ENCODE measurements at places on chromosomes 12 and 14.

DNA sequence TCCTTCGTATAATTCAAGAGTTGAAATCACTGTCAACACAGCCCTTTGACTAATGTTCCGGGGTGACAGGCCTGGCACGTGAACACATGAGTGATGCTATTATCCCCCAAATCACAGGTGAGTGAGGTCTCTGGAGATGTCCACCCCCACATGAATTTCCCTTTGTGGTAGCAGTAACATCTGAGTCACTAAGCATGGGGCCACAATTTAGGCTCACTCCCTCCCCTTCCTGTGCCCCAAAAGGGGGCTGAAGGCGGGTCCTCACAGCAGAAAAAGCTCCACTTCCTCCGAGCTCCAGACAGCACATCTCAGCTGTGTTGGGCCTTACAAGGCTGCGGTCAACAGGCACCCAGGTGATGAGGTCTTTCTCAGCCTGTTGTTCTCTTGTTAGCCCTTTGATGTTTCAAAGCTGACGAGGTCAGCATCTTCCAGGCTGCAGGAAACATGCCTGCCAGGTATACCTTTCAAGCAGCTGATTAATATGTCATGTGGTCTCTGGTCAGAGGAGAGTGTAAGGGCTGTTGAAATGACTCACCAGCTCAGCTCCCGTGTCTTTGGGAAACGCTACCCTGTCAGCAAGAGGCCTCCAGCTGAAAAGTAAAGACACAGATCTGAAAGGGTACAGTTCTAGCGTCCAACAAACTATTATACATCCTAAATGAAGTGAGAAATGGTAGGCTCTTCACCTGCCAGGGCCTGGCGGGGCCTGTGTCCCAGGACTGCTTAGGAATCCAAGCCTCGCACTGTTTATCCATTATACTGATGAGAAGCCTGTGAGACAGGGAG lies 107.3 kb downstream of the ZFP36L1 start:
- DNase-seq, result peak; percentile 58

GRCh38 chr14:24848102-24848790 lies 201.7 kb downstream of the STXBP6 start:
- no peak for DNase-seq

DNA sequence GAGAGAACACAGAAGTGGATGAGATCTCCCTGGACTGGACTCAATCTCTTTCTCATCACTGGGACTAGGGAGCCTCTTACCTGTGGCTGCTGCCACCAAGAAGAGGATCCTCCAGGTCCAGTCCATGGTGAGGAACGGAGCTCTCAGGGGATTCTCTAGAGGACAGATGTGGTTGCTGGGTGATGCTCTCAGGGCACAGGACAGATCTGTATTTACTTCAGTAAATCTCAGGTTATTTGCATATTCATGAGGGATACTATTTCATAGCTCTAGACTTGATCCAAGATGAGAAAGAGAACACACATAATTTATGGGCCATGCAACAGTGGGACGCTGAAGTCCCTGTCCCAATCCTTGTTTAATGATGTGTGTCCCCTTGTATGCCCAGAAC lies 460.5 kb downstream of the TMEM121 start:
- DNase-seq, result no peak

DNA sequence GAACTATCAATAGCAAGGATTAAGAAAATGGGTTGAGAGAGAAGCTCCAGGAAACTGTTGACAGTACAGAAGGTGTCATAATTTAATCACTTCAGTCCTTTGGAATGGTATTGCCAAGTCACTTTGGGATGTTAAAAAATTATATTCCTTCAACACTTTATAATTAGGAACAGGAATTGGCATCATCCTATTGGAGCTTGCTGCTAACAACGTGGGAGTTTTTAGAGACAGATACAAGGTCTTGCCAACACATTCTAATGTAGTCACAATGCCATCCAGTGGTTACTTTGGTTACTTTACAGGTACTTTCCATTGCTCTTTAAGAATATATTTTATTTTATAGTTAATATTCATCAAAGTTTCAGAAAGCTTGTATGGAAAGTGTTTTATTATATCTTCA lies 310.1 kb downstream of the SYT1 start:
- no peak for DNase-seq

DNA sequence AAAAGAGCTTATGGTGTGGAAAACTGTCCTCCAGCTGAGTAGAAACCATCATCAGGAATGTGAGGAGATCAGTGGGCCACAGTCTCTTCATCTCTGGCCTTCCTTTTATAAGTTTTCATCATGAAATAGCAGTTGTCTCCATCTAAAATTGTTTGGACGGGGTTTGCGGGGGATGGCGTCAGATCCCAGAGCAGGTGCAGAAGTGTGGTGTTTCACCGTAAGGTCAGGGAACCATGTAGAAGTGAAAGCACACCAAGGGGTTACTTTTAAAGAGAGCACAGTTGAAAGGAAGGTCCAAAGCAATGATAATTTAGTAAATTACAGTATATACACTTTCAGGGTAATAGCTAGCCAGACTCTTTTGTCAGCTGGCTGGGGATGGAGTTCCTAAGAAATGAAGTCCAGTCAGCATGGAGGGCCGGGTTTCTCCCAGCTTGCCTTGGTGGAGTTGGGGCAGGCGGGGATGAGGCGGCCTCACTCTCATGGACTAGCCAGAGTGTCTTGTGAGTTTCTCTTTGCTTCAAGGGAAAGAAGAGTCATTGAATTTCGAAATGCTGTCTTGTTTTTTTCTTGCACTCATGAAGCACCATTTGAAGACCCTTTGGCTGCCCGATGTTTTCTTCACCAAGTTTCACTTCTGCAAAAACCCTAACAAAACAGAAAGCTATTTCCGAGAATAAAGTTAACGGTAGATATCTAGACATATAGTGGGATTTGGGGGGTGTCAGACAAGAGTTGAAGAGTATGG lies 100.6 kb downstream of the ETV6 start:
- no peak for DNase-seq

DNA sequence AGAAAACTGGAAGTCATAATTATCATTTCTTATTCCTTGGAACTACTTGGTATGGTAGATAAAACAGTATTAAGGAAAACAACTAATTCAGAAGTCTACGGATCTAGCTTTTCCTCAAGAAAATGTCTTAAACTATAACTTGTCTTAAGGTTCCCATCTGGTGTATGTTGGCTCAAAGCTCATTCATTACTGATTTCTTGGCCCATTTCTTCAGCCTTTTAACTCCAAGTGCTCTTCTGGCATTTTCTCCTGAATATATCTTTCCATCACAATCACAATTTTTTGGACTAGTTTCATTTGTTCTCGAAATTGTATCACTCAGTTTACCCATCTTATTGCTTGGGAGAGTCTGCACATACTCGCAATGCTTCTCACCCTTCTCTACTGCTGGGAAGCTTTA lies 150.1 kb downstream of the C12orf50 start:
- DNase-seq, result no peak

DNA sequence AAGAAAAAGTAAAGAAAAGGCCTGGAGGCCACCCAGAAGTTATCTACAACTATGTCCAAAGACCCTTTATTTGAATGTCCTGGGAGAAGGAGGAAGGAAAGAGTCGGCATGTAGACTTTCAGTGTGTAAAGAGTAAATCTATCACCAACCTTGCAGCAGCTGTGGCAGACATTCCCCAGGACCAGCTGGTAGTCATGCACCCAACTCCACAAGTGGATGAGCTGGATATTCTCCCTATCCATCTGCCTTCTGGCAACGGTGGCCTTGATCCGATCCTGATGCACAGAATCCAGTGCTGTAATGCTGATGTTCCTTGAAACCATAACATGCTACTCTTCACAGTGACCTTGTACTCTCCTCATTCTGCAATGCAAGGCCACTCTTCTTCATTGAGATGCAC lies 27.3 kb downstream of the KRT76 start:
- no peak for DNase-seq

DNA sequence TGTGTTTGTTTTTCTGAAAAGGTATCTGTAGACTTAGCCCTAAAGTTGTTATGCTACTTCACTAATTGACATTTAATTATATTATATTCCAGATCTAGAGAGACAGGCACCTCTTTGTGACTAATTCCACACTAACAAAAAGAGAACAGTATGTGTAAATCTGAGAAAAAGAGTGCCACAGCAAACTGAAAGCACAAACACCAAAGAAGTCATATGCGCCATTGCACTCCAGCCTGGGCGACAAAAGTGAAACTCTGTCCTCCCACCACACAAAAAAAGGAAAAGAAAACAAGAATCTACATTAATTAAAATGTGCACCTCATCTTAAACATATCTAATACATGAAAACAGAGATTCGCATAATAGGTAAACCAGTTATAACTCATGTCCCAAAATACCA lies 4.4 kb upstream of the CSRNP2 start:
- no peak for DNase-seq

DNA sequence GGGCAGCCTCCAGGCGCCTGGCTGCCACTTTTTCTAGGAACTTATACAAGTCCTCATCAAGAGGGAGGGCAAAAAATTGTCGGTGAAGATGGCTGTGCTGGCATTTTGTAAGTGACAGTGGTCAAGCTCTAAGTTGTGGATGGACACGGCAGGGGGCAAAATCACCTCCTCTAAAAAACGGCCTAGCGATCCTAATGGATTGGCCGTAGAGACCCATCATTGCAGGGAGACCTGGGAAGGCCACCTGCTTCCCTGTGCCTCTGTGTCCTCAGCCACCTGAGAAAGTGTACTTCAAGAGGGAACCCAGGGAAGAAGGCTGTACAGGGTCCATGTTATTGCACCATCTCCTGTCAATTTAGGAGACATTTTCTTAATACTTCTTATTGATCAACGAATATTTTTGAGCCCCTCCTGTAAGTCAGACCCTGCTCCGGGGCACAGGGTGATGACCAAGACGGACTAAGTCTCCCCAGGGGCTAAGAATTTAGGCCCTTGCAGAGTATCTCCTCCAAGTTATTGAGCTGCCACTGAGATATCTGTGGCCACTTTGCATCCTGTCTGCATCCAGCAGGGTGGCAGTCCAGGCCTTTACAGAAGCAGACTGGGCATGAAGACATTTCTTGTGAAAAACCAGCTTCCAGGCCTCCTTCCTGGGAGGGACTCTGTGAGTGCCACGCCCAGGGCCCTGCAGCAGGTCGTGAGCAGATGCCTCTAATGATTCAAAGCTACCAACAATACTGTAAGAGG lies 40.5 kb downstream of the PSMA6 start:
- no peak for DNase-seq

DNA sequence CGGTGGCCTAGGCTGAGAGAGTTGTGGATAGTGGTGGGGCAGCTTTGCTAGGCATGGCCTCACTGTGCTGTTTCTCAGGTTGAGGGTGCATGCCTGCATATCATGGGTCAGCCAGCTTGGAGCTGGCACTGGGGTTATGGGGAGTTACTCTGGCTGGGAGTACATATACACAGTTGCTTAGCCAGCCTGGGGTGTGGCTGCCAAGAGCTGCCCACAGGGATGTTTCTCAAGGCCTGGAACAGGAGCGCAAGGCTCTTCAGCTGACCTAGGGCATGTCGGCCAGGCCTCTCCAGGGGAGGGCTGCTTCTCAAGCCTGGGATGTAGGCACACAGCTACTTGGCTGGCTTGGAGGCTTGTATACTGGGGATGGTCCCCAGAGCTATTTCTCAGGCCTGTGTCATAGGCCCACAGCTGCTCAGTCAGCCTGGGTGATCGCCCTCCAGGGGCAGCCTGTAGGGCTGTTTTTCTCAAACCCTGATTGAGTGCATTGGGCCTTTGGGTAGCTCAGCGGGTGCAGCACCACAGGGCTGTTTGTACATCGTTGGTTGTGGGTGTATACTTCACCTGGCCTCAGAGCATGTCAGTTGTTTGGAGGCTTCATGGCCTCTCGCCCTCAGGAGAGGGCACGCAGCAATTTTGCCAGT lies 114.9 kb downstream of the METTL25 start:
- no peak for DNase-seq

Data from stimulated activated CD8-positive, alpha-beta memory T cell treated with anti-CD3 and anti-CD28 coated beads, Interleukin-2, amount 100 ng/mL, for 1 hour (primary cell).